ENCODE measurements at places on chromosomes 4 and X.

GRCh38 chrX:103811858-103812257 lies 20.2 kb downstream of the RAB9B start:
- no peak for DNase-seq

DNA sequence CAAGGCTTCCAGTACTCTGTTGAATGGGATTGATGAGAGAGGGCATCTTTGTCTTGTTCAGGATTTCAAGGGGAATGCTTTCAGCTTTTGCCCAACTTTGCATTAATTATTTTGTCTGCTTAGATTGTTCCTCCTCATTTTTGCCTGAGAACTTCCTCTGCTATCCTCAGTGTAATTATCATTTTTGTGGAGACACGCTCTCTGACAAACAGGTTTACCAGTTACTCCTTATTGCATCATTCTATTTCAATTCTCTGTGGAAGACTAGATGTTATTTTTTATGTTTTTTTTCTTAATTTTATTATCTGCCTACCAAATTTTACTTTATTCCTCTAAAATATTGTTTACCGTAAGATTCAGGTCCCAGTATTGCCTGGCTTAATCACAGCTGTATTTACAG lies 349.2 kb downstream of the ADGRL3 start:
- DNase-seq, result no peak

- no peak for DNase-seq
Measured at GRCh38 chr4:7878323-7878722, 61.3 kb downstream of the AFAP1 start.

DNA sequence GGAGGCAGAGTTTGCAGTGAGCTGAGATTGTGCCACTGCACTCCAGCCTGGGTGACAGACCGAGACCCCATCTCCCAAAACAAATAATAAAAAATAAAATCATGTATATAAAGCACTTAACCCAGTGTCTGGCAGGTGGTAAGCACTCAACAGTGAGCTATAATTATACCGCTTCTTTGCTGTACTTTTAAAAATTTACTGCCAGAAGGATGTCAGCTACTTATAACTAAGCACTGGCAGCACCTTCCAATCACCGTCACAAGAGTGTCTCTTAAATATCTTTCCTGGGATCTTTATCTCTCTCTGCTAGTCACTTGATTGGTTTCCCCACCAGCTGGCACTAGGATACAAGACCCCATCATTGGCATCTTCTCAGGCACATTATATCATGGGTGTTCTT lies 53.9 kb upstream of the DAPP1 start:
- DNase-seq, result no peak

DNA sequence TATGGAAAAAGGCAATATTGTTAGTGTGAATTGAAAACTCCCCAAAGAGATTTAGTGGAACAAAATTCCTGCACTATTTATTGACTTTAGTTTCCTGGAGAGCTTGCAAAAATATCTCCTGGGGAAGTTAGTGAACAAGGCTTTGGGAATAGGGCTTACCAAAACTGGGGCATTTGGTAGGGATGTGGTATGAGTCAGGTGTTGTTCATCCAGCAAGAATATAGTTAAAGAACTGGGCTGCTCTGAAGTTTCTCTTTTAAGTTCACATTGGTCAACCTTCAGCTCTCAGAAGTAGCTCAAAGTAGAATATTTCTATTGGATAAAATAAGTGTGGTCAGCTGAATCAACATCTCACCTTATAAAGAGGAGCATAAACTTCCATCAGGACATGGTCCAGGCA lies 185.0 kb downstream of the CPE start:
- no peak for DNase-seq

DNA sequence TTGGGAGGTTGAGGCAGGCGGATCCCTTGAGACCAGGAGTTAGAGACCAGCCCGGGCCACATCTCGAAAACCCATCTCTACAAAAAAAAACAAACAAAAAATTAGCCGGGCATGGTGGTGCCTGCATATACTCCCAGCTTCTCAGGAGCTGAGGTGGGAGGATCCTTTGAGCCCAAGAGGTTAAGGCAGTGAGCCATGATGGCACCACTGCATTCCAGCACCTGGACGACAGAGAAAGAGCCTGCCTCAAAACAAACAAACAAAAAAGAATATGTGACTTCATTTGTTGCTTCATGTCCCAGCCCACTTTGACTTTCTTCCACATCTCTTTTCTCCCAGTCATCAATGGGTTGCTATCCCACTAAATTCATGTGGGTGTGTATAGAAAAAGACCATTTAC lies 79.7 kb downstream of the BCOR start:
- no peak for DNase-seq

DNA sequence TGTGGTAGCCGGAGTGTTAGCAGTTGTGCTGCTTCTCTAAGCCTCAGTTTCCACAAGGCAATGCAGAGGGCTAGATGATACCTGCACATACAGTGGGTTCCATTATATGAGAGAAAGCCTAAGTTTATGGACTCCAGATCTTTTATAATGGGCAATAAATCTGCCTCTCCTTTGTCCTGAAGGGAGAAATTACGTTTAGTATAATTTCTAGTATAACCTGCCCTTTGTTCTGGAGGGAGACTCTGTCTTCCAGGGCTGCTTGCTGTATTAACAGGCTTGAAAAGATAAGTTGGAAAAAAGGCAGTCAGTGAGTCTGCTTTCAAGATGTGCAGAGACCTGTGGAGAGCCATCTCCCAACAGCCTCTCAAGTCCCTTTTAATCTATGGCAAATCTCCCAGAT lies 42.8 kb downstream of the ZNF81 start:
- no peak for DNase-seq

DNA sequence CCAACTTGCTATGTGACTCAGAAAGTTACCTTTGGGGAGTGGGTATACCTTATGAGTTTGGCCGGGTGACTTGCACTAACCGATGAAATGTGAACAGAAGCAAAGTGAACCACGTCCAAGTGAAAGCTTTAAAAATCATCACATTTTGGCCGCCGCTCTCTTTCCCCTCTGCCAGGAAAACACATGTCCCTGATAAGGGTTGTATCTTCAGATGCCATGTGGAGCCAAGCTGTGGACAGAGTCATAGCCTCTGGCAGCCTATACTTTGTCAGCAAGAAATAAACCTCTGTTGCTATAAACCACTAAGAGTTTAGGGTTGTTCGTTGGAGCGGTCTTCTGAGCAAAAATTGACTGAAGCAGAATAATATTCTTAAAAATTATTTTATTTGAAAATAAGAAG lies 92.3 kb downstream of the PRDM5 start:
- no peak for DNase-seq

DNA sequence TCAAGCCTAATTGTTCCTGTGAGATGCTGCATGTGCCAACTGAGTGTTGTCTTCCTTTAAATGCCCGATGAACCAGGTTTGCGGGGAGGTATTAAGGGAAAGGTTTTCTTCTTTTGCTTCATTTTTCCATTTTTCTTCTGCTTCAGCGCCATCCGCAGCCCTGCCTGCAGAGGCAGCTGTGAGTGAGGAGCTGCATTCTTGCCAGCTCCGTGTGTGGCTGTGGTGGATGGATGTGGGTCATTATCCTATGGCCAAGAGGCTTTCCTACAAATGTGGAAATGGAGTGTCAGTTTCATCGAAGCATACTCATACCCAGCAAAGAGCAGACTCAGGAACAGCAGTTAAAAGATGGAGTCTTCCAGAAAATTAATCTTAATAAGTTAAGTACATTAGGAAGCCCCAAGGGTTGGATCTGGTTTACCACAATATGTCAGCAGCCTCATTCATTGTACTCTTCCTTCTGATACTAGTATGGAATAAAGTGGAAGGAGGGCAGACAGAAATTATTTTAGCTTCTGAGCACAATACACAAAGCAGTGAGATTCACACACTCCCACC lies 37.6 kb downstream of the TNIP3 start:
- DNase-seq, result no peak

DNA sequence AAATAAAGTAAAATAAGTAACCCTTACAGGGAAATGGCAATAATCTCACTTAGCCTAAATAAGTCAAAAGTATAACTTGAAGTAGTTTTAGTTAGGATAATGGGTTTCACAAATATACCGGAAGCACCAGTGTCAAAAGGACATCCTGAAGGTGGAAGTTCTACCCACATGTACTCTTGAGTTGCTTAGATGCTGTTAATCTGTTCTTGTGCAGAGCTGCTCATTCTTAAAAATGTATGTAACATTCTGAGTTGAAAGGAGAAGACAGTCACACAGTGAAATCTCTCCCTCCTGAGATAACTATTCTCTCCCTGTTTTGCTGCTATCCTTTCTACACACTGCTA lies 11.2 kb upstream of the CCNG2 start:
- no peak for DNase-seq

GRCh38 chr4:173494013-173494970 lies 35.7 kb downstream of the HAND2 start:
- DNase-seq, result peak; percentile 29

DNA sequence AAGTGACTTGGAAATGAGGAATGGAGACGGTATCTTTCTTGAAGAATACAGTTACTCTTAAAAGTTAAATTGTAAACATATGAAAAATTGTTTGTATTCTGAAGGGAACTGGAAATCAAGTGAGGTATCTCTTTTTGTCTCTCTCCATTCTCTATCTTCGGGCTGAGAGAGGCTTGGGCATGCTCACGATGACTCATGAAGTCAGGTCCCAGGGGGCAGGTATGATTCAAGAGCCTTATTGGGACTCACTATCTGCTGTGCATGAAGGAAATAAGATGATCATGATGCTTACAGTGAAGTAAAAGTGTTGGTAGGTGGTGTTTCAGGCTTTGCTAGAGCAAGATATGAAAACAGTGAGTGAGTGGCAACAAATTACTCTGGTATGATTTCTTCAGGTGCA lies 200.4 kb upstream of the PITX2 start:
- DNase-seq, result no peak

DNA sequence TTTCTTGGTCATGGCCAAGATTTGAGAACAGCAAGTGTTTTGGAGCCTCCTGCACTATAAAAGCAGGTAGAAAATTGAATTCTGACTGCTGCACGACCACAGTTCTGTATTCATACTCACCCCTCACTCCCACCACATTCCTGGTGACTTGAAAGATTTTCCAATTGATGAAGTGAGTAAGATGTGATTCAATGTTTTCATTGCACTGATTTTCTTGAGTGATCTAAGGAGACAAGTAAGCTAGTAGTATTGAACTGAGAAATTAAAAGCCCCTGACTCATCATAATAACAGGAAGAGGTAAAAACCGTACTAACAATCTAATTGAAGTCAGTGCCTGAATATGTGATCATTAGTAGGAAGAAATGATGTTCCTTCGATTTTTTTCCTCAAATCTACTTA lies 6.1 kb upstream of the SEC24D start:
- no peak for DNase-seq

GRCh38 chr4:42048394-42048793 lies 58.1 kb downstream of the SLC30A9 start:
- no peak for DNase-seq

GRCh38 chr4:46393606-46394005 lies 3.7 kb upstream of the GABRA2 start:
- no peak for DNase-seq

DNA sequence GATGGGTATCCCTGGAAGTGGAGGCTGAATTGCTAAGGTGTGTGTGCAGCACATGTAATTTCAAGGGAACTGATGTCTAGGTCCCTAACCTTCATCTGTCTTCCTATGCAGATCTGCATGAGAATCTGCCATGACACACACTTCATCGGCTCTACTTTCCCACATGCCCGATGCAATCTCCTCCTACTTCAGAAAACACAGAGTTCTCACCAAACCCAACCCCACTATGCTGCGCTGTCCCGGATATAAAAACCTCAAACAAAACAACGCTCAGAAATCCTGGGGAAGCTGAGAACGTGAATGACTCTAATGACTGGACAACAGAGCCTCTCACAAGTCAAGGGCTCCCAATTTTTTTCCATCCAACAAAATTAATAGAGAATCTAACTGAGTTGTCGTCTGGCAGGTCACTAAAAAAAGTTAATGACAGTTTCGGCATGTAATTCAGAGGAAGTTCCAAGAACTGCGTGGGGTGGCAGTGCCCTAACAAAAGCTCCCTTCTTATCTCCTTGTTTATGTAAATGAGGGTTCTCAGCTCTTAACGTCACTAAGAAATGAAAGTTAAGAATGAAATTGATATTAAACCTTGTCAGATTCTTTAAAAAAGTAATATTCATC lies 39.0 kb downstream of the STX18 start:
- peak; percentile 18 for DNase-seq

DNA sequence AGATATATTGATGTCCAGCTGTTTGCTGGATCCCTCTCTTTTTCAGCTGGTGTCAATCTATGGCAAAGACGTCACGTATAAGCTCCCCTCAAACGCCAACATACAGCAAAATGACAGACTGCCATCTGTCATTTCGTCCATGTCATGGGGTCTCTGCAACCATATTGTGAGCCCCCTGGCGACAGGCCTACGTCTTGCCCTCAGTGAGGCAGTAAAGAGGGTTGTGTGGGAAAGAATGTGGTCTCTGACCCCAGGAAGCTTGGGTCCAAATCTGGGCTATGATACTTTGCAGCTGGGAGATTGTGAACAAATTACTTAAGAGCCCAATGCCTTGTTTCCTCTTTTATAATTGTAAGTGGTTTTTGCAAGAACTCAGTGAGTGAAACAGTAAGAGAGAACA lies 7.4 kb downstream of the SUPT20HL2 start:
- DNase-seq, result no peak

DNA sequence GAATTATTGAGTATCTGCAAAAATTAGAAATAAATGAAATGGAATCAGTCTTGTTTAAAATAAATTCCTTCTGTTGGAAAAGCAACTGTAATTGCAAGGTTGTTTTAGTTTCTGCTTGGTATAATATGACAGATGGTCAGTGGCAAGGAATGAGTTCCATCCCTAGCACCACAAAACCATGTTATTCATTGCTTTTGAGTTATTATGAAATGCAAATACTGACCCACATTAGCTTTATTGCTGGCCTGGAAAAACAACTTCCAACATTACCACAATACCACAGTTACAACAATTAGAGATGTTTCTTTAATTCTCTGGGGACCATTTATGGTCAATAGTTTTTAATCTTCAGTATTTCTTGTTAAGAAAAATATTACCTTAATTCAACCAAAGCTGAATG lies 194.4 kb downstream of the TMA16 start:
- no peak for DNase-seq

DNA sequence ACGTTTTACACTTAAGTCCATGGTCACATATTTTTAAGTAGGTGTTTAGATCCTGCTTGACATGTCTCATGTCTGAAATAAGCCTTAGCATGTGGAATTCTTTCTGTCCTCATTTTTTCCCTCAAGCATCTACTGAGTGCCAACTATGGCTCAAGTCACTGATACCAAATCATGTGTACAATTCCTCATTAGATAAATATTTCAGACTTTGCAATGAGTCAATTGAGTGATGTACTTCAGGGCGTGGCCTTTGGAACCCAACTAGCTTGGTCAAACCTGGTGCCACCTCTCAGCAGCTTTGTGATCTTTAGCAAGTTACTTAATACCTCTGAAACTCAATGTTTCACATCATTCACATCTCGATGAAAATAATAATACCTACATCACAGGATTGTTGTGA lies 12.6 kb upstream of the JADE1 start:
- DNase-seq, result no peak

- no peak for DNase-seq
Measured at GRCh38 chr4:53703267-53703655, 112.0 kb upstream of the LNX1 start.

GRCh38 chrX:125544031-125544660 lies 224.5 kb downstream of the TEX13C start:
- DNase-seq, result no peak

- no peak for DNase-seq
Measured at GRCh38 chr4:41334182-41334581, 77.5 kb downstream of the UCHL1 start.

GRCh38 chrX:147228153-147228552 lies 413.6 kb upstream of the CXorf51A start:
- no peak for DNase-seq
